CD4-positive, alpha-beta T cell treated with Interferon alpha-2 for 1 hour (primary cell): ENCODE measurements at places on chromosomes 7 and 10.

DNA sequence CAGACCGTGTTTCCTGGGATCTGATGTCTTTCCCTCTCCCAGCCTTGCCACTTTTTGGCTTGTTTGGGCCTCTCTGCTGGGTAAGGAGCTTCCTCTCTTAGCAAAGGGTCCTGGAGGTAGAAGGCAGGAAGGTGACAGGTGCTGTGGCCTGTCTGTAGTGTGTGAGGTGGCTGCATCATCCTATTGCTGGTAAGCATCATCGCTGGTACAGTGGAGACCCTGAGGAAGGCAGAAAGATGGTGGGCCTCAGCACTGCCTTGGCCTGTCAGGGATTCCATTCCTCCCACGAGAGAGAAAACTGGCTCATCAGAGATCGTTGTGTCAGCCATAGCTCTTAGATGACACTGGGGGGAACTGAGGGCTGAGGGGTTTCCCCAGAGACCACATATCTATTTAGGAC lies 46.5 kb downstream of the ZMIZ1 start:
- DNase-seq, result no peak

GRCh38 chr10:68625316-68625921 lies 65.3 kb downstream of the TET1 start:
- peak; percentile 35 for DNase-seq

- peak; percentile 61 for DNase-seq
Measured at GRCh38 chr10:124732931-124733570, 11.1 kb downstream of the FAM53B start.

GRCh38 chr7:12643644-12644043 lies 43.8 kb upstream of the ARL4A start:
- DNase-seq, result no peak

- DNase-seq, result no peak
Measured at GRCh38 chr7:73880755-73881328, 19.9 kb downstream of the TMEM270 start.

- no peak for DNase-seq
Measured at GRCh38 chr10:89609833-89610346, 35.2 kb downstream of the PANK1 start.

DNA sequence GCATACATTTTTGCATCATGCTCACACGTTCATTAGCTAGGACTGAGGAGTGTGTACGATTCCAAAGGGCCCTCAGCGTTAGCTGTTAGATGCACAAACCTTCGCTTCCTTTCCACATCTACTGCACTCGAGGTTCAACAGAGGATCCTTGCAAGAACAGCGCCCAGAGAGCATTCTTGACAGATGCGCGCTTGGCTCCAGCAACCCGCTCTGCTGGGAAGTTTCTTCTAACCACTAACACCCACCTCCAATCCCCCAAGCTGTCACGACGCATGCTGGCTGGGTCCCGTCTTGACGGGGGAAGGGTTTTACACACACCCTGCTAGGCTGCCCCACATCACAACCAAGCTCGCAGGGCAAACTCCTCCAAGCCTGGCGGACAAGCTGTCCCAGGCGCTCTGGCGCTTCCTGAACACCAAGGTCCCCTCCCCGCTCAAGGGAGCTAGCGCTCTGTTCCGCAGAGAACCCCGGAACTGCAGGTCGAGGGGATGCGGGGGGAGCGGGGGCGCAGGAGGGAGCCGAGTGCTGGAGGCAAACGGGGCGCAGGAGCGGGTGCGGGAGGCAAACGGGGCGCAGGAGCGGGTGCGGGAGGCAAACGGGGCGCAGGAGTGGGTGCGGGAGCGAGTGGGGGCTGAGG lies 653 bp upstream of the ADRB1 start:
- DNase-seq, result no peak

GRCh38 chr7:29277436-29278215 lies 83.1 kb downstream of the CHN2 start:
- no peak for DNase-seq

DNA sequence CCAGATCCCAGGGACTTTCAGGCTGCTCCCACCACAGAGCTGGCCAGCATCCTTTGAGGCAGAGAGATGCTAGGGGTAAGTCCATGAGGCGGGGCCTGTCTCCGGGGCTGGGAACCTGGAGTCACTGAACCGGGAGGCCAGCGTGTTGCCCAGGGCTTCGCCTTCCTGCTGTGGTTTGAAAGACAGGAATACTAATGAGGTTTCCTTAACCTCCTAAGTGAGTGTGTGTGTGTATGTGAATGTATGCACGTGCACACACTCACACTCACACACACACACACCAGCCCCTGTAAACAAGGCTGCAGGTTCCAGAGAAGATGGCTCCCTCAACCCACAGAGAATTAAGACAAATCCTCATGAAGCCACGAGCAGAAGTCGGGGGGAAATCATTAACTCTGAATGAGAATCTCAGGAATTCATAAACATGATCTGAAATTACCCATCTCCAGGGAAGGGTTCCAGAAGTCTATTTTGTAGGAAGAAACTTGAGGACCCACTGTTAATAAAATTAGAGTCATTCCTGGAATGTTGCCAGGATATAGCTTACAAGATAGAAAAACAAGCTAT lies 20.3 kb upstream of the PFKP start:
- no peak for DNase-seq

- DNase-seq, result no peak
Measured at GRCh38 chr7:70587739-70588138, 544.2 kb upstream of the GALNT17 start.

GRCh38 chr10:71243756-71244395 lies 31.5 kb downstream of the UNC5B start:
- no peak for DNase-seq

GRCh38 chr10:11535346-11535959 lies 76.0 kb downstream of the USP6NL start:
- DNase-seq, result peak; percentile 9

DNA sequence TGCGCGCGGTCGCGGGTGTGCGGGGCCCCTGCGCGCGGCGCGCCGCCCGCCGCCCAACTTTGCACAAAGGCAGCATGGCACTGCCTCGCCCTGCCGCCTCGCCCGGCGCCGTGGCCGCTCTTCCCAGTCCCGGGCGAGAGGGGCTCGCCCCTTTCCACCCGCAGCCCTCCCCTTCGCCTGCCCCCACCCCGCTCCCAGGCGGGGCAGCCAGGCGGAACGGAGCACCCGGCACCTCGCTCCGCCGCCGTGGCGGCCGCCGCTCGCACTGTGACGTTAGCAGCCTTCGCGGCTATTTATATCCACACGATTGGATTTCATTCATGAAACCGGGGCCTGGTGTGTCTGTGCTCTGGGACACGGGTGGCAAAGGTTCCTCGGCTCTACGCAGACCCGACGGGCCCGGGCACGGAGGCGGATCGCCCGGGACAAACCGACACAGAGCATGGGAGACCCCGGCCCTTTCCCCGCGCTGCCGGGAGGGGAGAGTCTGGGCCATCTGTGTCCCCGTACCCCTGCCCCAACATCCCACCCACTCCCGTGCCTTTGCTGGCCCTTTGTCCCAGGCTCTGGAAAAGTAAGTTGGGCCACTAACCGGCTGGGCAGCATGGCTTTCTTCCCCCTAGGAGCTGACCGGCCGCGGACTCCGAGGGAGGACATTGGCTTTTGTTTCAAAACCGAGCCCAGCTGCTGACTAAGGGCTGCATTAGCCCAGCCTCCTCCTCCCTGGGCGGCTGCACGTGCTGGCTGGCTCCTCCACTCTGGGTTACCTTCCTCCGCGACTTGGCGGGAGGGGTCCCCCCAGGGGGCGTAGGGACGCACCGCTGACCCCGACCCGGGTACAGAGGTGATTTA lies at the start of gene RHOBTB1:
TSS of gene RHOBTB1 (minus strand) at position 128 of the 852 bp plus-strand sequence. CDS start 32,643 bp downstream, outside the sequence.
- peak; percentile 36 for DNase-seq

- DNase-seq, result no peak
Measured at GRCh38 chr10:132454296-132455198, 57.5 kb downstream of the PWWP2B start.

- no peak for DNase-seq
Measured at GRCh38 chr7:21806388-21806787, 139.3 kb downstream of the CDCA7L start.

GRCh38 chr10:66844176-66844942 lies 81.5 kb upstream of the LRRTM3 start:
- DNase-seq, result no peak
